Right cardiac atrium (tissue), 5 donors: ENCODE measurements at places on chromosomes 12 and 14.

DNA sequence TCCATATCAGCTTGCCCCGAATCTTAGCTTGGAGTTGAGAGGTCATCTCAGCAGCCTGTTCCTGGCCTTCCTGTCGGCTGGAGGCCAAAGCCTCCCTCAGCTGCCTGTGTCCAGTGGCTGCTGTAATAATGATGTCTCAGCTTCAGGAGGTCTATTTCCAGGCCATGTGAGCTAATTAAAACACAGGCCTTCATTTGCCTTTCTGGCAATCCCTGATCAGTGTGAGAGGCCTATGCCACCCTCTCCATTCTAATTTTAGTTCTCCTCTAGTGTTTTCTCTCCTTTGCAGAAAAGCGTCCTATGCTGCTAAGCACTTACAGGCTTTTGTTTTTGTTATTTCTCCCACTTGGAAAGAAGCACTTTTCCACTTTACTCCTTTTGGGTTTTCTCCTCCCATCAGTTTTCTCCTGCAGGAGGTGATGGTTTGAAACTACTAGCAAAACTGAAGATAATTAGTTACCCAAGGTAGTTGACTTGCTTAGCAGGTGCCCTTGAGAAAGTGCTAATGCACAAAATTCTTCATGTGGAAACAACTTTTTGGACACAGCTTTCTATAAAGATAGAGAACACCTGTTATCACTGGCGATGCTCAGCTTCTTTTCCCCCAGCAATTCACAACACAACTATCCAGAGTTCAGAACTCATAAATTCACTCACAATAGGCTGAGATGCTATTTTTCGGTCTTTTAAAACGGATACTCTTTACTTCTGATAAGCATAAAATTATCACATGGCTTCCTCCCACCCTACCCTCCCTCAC, 255.3 kb upstream of the GARIN6 start:
- DNase-seq, result no peak

DNA sequence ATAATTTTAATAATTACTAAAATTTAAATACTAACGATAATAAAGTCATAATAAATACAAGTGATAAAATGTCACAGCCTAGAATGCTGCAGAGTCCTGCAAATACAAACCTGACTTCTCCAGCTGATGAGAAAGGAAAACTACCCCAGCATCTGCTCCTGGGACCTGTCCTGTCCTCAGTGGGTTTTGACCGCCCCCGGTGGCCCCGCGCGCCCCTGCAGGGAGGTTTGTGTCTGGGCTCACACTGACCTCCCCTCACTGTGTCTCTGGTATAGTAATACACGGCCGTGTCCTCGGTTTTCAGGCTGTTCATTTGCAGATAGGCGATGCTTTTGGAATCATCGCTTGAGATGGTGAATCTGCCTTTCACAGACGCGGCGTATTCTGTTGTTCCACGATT, 1139.4 kb downstream of the TMEM121 start:
- DNase-seq, result no peak

GRCh38 chr12:49998453-49998852, 25.7 kb downstream of the AQP6 start:
- no peak for DNase-seq

- no peak for DNase-seq
Measured at GRCh38 chr14:102940729-102941362, 18.4 kb downstream of the AMN start.

DNA sequence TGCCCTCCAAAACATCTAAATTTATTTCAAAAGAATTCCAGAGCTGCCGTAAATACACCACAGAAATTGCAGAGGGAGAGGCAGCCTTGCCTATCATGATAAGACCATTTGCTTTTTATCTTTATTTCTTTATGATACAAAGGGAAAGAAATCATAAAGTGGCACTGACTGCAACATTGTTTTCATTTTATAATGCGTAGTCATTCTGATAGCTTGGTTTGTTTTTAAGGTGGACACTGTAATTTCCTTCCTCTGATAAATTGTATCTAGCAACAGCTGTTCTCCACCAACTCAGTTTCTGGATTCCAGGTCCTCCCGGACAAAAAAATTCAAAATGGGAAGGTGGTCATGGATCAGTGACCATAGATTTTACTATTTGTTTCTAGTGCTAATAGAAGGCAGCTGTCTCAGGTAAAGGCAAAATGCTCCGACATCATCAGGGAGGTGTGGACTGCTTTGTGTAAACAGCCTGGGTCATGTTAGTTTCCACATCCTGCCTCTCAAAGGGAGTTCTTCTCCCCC, 623 bp upstream of the TSPAN8 start:
- DNase-seq, result no peak

DNA sequence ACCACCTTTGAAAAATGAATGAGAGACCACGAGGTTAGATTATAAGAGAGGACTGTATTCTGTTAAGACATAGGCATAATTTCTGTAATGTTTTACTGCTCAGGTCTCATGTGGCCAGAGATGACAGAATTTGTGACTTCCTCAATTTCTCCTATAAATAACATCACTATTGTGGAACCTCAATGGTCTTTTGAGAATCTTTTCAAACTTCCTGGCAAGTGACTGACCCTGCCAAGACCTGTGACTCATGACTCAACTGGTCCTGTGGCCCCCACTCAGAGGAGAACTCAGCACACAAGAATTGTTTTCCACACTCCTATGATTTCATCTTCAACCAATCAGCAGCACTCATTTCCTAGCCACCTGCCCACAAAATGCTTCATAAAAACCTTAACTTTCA, 508.2 kb upstream of the ATP2B1 start:
- no peak for DNase-seq

- DNase-seq, result no peak
Measured at GRCh38 chr12:62640910-62641448, 174.4 kb downstream of the MON2 start.

DNA sequence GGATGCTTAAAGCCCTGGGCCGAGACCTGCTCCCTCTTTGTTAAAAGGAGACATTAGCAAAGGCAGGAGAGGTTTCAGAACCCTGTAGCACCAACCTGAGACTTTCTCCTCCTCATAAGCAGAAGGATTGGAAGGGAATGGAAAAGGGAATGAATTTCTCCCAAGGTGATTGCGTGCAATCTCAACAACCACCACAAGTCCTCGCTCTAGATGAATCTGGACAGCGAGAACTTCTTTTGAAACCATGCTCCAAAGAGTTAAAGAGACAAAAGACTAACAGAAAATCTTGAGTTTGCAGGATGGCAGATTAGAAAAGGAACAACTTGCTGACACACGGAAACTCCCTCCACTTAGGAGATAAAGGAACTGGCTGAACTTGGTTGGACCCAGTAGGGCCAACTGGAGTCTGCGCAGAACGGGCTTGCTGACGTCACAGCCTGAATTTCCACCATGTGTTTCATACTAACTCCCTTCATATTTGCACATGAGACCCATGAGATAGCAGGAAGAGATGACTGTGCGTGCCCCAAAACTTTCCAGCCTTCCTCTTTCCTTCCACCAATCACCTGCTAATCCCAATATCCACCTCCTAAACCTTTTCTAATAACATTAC, 137.0 kb downstream of the PTPN11 start:
- no peak for DNase-seq

GRCh38 chr14:72254937-72255472, 322.8 kb downstream of the RGS6 start:
- no peak for DNase-seq

GRCh38 chr12:54734196-54734950, 86.2 kb upstream of the DCD start:
- peak; percentile 67 for DNase-seq

DNA sequence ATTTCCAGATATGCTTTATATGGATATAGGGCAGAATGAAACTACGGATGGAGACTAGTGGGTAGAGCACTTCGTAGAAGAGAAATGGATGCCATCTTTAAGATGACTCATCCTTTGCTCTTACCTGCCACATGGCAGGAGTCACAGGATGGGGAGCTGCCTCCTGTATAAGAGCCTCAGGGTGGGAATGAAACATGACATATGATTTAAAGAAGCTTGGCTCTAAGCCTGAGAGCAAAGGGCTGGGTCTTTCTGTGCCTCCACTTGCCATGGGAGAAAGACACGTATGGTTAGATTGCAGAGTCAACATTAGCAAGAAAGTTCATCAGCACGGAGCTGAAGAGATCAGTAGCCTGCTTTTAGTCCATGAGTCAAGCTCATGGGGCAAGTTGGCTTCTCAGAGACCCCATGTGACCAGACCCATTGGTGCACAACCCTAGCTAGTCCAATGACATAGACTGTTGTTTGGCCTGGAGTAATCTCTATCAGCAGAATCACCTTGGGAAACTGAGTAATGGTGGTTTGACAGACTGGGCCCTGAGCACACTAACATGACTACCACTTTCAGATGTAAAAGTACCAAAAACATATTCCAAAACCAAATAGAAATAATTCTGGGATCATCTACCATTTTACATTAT, 38.1 kb upstream of the IL22 start:
- DNase-seq, result no peak

DNA sequence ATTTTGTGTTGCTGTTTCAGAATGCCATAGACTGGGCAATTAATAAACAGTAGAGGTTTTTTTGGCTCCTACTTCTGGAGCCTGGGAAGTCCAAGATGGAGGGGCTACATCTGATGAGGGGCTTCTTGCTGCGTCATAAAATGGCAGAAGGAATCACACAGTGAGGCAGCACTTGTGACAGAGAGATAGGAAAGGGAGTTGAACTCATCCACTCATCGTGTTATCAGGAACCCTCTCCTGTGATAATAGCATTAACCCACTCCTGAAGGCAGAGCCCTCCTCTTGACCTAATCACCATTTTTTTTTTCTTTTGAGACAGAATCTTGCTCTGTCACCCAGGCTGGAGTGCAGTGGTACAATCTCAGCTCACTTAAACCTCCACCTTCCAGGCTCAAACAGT, 9.7 kb downstream of the TDG start:
- no peak for DNase-seq

DNA sequence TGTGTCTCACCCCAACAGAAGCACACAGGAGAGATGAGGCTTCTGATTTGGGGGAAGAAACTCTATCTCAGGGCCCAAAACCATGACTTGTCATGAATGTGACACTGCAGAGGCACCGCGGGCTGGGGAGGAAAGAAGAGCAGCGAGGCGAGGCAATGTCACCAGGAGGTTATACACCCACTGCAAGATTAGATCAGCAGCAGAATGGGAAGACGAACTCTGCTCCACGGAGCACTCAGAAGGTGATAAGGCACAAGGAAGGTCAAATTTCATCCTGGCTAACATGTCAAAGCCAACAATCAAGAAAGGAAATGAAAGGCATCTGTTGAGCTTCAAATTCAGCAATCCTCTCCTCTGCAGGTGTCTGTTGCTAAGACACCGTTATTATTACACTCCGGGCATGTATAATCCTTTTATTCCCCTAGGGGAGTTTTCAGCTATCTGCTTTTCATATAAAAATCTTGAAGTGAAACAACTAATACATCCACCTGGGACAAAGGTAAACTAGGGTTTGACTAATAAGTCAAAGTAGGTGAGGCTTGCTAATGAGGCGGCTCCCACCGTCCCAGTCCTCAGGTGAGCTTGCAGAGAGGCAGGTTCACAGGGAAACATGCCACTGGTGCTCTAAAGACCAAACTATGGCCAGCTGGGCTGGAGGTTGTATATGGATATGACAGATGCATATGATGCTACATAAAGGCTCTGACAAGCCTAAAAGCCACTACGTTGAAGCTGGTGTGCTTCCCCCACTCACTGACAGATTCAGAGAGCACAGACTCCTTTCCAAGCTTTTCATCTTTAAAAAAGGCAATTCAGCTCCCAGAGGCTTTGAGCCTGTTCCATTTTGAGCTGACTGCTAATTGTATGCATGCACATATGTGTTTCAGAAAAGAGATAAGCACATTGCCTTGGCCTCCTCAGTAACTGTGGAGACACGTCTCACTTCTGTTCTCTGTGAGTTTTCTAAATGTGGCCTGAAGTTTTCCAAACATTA, 221.2 kb downstream of the NELL2 start:
- peak; percentile 23 for DNase-seq

DNA sequence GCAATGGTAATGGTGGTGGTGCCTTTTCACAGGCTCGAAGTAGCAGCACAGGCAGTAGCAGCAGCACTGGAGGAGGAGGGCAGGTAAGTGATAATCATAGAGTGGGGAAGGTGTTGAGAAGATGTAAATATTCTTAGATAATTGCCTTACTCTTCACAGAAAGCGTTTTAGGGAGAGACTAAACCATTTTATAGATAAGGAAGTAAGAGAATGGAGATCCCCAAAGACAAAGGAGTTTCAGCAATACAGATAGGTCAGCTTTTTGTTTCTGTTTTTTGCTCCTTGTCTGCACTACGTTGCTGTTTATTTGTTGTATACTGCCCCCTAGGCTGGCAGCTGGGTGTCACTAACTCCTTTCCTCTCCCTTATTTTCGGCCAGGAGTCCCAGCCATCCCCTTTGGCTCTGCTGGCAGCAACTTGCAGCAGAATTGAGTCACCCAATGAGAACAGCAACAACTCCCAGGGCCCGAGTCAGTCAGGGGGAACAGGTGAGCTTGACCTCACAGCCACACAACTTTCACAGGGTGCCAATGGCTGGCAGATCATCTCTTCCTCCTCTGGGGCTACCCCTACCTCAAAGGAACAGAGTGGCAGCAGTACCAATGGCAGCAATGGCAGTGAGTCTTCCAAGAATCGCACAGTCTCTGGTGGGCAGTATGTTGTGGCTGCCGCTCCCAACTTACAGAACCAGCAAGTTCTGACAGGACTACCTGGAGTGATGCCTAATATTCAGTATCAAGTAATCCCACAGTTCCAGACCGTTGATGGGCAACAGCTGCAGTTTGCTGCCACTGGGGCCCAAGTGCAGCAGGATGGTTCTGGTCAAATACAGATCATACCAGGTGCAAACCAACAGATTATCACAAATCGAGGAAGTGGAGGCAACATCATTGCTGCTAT, 2.0 kb downstream of the SP1 start:
- DNase-seq, result peak; percentile 69

GRCh38 chr12:94535510-94535921, 75.8 kb upstream of the CEP83 start:
- DNase-seq, result no peak
